ENCODE measurements at places on chromosomes 1 and 21.
A peak's percentile ranks its signal among the peaks of the same experiment; 100 is the strongest.

DNA sequence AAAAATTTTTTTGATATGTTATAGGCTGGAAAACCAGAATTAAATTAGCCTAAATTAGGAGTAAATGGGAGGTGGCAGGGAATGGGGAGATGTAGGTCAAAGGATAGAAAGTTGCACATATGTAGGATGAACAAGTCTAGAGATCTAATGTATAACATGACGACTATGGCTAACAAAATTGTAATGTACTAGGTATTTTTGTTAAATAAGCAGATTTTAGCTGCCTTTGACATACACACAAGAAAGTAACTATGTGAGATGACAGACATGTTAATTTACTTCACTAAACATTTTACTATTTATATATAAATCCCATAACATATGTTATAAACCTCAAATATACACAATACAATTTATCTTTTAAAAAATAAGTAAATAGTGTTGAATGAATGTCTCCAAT is 30.2 kb upstream of the GLIS1 start:
- H3K4me3 ChIP-seq = no peak overlapping the region
- no peaks in the 10 kb centered on the region for H3K27me3 ChIP-seq
- H3K36me3 ChIP-seq = no peaks in the 10 kb centered on the region
- peaks cover 12% of the 10 kb centered on the region for H3K4me1 ChIP-seq
- DNase-seq = no peak

DNA sequence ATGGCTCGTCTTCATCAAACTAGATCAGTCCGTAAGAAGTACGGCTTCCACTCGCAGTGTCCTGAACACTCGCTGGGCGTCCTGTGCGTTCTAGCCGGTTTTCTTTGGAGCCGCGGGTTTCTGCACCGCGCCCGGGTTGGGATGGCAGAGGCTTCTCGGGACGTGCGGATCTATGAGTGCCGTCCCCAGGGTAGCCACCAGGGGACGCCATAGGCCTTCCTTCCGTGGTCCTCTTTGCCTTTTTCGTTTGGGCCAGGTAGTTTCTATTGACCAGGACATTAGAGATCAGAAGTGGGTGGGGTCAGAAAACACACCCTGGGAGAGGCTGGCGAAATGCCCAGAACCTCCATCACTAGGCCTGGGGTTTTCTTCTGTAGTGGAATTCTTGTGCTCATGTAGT is 273.8 kb downstream of the FAM72C start:
- no peaks in the 10 kb centered on the region for H3K36me3 ChIP-seq
- no peak for DNase-seq
- H3K4me3 ChIP-seq = no peak overlapping the region
- H3K27me3 ChIP-seq = no peaks in the 10 kb centered on the region
- no peak overlapping the region for H3K27ac ChIP-seq

GRCh38 chr21:38171723-38172344 is 85.0 kb upstream of the KCNJ15 start:
- H3K36me3 ChIP-seq = no peaks in the 10 kb centered on the region
- no peak overlapping the region for H3K4me3 ChIP-seq
- DNase-seq = no peak
- no peak overlapping the region for H3K27ac ChIP-seq
- no peaks in the 10 kb centered on the region for H3K27me3 ChIP-seq

DNA sequence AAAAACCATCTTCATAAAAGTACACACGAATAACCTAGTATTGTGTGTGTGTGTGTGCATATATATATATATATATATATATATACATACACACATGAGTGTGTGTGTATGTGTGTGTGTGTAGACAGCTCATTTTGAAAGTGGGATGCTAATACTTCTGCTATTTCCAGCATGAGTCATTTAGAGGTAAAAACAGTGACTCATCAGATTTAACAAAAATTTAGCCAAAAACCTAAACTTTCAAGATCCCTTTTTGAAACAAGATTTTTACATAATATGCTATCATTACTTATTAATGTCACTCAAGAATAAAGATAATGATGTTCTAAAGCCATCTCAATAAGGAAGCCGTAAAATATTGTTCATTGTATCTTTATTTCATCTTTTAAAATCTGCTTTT is 35.6 kb upstream of the ADGRL4 start:
- H3K27me3 ChIP-seq = no peaks in the 10 kb centered on the region
- no peak overlapping the region for H3K27ac ChIP-seq
- no peaks in the 10 kb centered on the region for H3K36me3 ChIP-seq
- H3K4me1 ChIP-seq = no peaks in the 10 kb centered on the region

DNA sequence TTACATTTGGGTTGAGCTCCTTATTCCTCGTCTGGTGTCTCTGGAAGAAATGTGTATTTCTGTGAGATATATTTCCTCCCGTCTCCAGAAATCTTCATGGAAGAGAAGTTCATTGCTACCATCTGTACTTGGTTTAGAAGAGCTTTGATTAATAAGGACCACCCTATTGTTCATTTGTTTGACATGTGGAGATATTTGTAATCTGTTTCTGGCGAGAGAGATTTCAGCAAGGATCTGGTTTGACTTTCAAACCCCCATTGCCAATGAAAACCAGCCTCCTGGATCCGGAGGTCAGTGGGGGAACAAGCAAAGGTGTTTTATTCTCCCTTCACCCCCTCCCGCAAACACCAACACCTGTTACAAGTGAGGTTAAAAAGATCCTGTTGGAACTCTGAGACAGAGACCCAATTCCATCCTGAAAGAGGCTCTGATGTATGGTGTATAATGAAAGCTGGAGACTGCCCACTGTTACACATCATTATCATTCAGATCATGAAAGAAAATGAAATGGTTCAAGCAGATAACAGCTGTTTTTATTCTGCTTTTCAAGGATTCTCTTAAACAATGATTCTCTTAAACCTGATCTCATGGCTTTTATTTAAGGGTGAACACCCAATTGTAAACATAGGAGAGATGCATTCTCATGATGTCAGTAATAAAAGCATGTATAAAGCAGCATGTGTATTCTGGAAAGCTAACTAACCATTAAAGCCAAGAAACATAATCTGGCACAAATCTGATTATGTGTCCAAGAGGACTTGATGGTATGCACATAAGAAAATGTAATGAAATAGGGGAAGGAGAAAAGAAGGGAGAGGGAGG is 393.5 kb upstream of the ADGRL2 start:
- no peaks in the 10 kb centered on the region for H3K36me3 ChIP-seq
- H3K27me3 ChIP-seq = no peaks in the 10 kb centered on the region
- no peaks in the 10 kb centered on the region for H3K4me1 ChIP-seq
- no peak overlapping the region for H3K27ac ChIP-seq
- DNase-seq = no peak

DNA sequence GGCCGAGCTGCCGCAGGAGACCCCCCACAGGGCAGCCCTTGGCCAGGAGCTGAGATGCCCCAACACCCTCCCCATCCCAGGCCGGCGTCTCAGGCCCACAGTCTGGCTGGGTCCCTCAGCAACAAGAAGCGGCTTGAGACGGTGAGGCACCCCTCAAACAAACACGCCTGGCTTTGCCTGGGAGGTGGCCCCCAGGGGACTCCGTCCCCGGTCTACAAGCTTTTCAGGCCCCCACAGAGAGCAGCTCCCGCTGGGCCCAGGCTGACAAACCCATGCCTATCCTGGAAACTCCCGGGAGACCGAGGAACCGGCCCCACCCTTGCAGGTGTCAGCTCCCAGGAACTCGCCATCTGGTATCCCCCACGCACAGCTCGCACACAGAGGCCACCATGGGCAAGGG is 67.0 kb downstream of the ARHGEF16 start:
- H3K36me3 ChIP-seq = no peaks in the 10 kb centered on the region
- no peaks in the 10 kb centered on the region for H3K27me3 ChIP-seq
- no peak for DNase-seq
- no peak overlapping the region for H3K27ac ChIP-seq
- no peaks in the 10 kb centered on the region for H3K4me1 ChIP-seq

GRCh38 chr1:7574121-7575040 is 196.7 kb upstream of the VAMP3 start:
- H3K4me3 ChIP-seq = no peak overlapping the region
- no peak overlapping the region for H3K27ac ChIP-seq
- no peaks in the 10 kb centered on the region for H3K4me1 ChIP-seq
- no peak for DNase-seq

- H3K27me3 ChIP-seq = no peaks in the 10 kb centered on the region
- no peaks in the 10 kb centered on the region for H3K36me3 ChIP-seq
- no peak overlapping the region for H3K4me3 ChIP-seq
- no peak overlapping the region for H3K27ac ChIP-seq
- DNase-seq = no peak
- no peaks in the 10 kb centered on the region for H3K4me1 ChIP-seq
These were observed 64.3 kb upstream of the TTC34 start for GRCh38 chr1:2865571-2866421.

DNA sequence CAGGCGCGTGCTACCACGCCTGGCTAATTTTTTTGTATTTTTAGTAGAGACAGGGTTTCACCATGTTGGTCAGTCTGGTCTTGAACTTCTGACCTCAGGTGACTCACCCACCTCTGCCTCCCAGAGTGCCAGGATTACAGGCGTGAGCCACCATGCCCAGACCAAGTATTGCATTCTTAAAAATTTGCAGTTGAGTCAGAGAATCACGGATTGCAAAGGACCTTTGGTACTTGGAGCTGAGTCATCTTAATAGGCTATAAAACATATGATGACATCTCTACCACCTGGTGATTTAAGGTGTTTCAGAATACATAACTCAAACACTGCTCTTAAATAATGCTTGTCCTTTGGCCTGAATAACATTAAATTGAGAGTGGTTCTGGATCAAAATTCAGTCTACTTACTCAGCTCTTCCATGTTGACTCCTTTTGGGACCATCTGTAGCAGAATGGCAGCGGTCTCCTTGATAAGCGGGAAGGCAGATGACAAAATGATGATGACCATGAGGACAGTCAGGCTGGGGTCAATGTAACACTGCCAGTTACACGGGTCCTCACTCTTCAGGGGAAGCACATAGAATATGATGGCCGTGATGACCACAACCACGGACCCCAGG is 10.4 kb downstream of the SLC30A10 start:
- no peaks in the 10 kb centered on the region for H3K27me3 ChIP-seq
- H3K4me3 ChIP-seq = no peak overlapping the region
- H3K27ac ChIP-seq = no peak overlapping the region
- DNase-seq = no peak
- H3K4me1 ChIP-seq = no peaks in the 10 kb centered on the region

GRCh38 chr21:40452548-40452947 is 394.4 kb downstream of the DSCAM start:
- H3K4me3 ChIP-seq = no peak overlapping the region
- no peaks in the 10 kb centered on the region for H3K4me1 ChIP-seq
- no peaks in the 10 kb centered on the region for H3K27me3 ChIP-seq
- H3K36me3 ChIP-seq = no peaks in the 10 kb centered on the region
- no peak for DNase-seq

GRCh38 chr21:32226444-32226843 is 52.4 kb downstream of the MIS18A start:
- no peaks in the 10 kb centered on the region for H3K4me1 ChIP-seq
- no peaks in the 10 kb centered on the region for H3K27me3 ChIP-seq
- no peaks in the 10 kb centered on the region for H3K36me3 ChIP-seq
- no peak overlapping the region for H3K4me3 ChIP-seq
- no peak for DNase-seq

GRCh38 chr21:42659416-42660117 is 6.1 kb downstream of the PDE9A start:
- no peaks in the 10 kb centered on the region for H3K36me3 ChIP-seq
- peaks cover 10% of the 10 kb centered on the region for H3K4me1 ChIP-seq
- no peaks in the 10 kb centered on the region for H3K27me3 ChIP-seq
- H3K4me3 ChIP-seq = no peak overlapping the region
- H3K27ac ChIP-seq = no peak overlapping the region
- no peak for DNase-seq

DNA sequence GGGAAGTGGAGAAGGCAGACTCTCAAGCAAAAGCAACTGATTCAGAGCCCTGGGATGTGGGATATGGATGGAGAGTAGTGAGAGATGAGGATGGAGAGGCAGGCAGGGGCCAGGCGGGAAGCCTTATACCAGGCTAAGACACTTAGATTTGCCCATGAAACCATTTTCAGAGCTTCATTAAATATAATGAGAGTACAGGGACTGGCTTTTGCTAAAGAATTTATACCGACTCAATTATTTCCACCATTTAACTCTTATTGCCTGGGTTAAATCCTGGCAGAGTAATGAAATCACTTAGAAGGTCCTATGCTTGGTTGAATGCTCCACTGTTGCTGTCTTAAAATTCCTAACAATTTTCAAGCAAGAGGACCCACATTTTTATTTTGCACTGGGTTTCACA is 311.7 kb downstream of the KCNH1 start:
- H3K36me3 ChIP-seq = no peaks in the 10 kb centered on the region
- no peak overlapping the region for H3K4me3 ChIP-seq
- no peak overlapping the region for H3K27ac ChIP-seq

- no peak for DNase-seq
- H3K4me3 ChIP-seq = peak overlapping the region; percentile 73
- no peaks in the 10 kb centered on the region for H3K36me3 ChIP-seq
- peak overlapping the region; percentile 88 for H3K27ac ChIP-seq
- H3K27me3 ChIP-seq = no peaks in the 10 kb centered on the region
- H3K4me1 ChIP-seq = peaks cover 64% of the 10 kb centered on the region
These were observed 1.8 kb downstream of the FHL3 start for GRCh38 chr1:38003261-38004250.

DNA sequence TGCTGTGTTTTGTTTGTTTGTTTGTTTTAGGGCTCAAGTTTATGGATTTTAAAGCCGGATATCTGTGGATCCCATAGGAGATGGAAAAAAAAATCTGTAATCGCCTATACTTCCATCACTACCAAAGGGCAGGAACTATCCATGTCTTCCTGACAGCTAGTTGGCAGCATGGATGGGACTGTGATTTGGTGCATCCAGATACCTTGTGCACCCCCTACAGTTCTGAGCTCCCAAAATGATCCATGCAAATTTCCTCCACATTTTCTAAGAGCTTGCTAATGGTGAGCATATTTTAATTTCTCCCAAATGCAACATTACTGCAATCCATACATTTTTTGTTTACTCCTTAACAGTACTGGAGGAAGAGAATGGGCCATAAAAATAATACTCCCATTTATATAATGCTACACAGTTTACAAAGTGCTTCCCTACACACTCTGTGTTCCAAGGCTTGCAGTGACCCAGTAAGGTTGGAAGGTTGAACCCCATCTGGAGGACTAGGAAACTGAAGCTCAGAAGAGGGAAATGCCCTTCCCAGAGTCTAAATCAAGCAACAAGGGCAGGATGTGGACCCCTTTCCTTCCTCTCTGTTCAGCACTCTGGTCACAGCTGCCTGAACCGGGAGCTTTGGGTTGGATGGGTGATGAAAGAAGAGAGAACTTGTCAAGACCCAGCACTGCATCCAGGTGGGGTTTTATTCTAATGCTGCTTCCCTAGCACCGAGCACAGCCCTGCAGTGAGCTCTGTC is 48.0 kb downstream of the CAPN8 start:
- no peaks in the 10 kb centered on the region for H3K4me1 ChIP-seq
- no peak overlapping the region for H3K4me3 ChIP-seq
- no peak for DNase-seq
- no peaks in the 10 kb centered on the region for H3K36me3 ChIP-seq
- H3K27ac ChIP-seq = no peak overlapping the region

- H3K27ac ChIP-seq = no peak overlapping the region
- DNase-seq = no peak
- no peaks in the 10 kb centered on the region for H3K4me1 ChIP-seq
- H3K27me3 ChIP-seq = no peaks in the 10 kb centered on the region
These were observed 607.0 kb downstream of the AGBL4 start for GRCh38 chr1:49416758-49417157.
